Caco-2 (cell line): ENCODE measurements at places on chromosomes 16 and 17. TPM values are rescaled to one million over a fixed set of nuclear protein-coding genes. Genes with fewer than 3 reads are reported as not detected.

- H3K27ac ChIP-seq, result no peak overlapping the region
- no peak for DNase-seq
- no peak overlapping the region for H3K4me3 ChIP-seq
- H3K36me3 ChIP-seq, result peaks cover 3% of the 10 kb centered on the region
- no peaks in the 10 kb centered on the region for H3K27me3 ChIP-seq
- H3K4me1 ChIP-seq, result peaks cover 27% of the 10 kb centered on the region
Measured at GRCh38 chr17:39915559-39915958, 2.9 kb downstream of the GSDMB start.

DNA sequence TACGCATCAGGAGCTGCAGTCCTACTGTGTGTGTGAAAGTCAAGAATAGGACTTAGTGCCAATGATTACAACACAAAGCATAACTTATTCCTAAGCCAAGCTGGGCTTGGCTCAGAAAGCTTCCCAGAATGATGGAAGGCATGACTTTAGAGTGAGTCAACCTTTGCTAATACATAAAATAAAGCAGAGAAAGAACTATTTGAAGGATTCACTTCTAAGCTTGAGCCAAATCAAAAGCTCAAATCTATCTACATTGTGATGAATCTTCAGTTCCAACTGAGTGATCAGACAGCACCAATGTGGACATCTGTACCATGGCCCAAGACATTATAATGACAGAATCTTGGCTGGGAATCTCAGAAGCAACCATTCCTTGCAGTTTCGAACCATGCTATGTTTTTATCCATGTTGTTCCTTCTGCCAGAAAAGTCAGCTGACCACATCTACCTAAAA, 41.4 kb downstream of the SMG6 start:
- no peak overlapping the region for H3K4me3 ChIP-seq
- H3K27me3 ChIP-seq, result no peaks in the 10 kb centered on the region
- DNase-seq, result no peak
- no peak overlapping the region for H3K27ac ChIP-seq
- H3K36me3 ChIP-seq, result no peaks in the 10 kb centered on the region; the same call in none of the 2 replicates
- H3K4me1 ChIP-seq, result no peaks in the 10 kb centered on the region

- H3K27ac ChIP-seq, result no peak overlapping the region
- no peaks in the 10 kb centered on the region for H3K27me3 ChIP-seq
- H3K36me3 ChIP-seq, result no peaks in the 10 kb centered on the region
- H3K4me3 ChIP-seq, result no peak overlapping the region
- DNase-seq, result no peak
Measured at GRCh38 chr16:50178491-50178941, 25.4 kb downstream of the TENT4B start.

DNA sequence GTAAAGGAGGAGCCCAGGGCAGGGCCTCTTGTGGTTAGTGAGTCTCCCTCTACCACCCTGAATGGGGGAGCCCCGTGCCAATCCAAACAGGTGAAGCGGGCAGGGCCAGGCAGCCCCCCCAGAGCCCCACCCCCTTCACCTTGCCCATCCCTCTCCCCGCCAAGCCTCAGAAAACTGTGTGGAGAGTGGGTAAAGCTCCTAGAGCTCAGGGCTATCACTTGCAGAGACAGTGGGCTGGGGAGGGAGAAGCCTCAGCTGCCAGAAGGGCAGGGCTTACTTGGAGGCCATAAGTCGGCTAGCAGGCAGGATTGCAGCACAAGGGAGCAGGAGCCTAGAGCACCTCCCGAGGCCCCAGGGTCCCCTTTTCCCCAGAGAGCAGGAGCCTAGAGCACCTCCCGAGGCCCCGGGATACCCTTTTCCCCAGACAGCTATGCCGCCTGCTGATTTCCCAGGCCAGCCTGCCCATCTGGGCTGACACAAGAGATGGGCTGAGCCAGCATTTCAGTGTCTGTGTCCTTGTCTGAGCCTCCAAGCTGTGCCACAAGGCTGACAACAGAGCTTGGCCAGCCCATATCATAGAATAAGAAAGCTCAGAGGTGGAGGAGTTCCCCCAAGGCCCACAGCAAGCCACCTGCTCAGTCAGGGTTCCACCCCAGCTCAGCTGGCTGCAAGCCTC, 6.7 kb upstream of the KRT14 start:
- H3K27ac ChIP-seq, result no peak overlapping the region
- H3K27me3 ChIP-seq, result no peaks in the 10 kb centered on the region; the same call in 1 of the 2 replicates
- H3K4me1 ChIP-seq, result no peaks in the 10 kb centered on the region
- no peaks in the 10 kb centered on the region for H3K36me3 ChIP-seq
- H3K4me3 ChIP-seq, result no peak overlapping the region
- no peak for DNase-seq

DNA sequence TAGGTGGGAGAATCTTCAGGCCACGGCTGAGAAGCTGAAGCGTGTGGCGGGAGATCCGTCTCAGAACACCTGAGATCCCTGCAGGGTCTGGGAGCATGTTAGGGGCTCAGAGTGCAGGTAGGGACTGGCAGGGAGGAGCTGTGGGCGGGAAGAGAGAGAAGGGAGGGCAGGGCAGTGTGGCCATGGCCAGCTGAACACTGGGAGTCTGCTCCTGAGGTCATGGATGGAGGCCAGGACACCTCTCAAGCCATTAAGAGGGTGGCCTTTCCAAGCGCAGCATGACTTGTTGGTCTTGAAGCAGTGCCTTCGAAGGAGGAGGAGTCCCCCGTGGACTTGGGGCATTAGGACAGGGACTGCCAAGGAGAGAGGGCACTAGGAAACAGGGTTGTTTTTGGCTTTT, 23.7 kb downstream of the NAA60 start:
- no peak overlapping the region for H3K4me3 ChIP-seq
- H3K27me3 ChIP-seq, result no peaks in the 10 kb centered on the region
- H3K36me3 ChIP-seq, result peaks cover 1% of the 10 kb centered on the region; the same call in 1 of the 2 replicates
- H3K27ac ChIP-seq, result peak overlapping the region; percentile 55
- no peak for DNase-seq

GRCh38 chr17:17484451-17484899, 7.7 kb downstream of the MED9 start:
- H3K4me1 ChIP-seq, result no peaks in the 10 kb centered on the region
- no peak for DNase-seq
- no peak overlapping the region for H3K4me3 ChIP-seq
- no peak overlapping the region for H3K27ac ChIP-seq
- H3K27me3 ChIP-seq, result no peaks in the 10 kb centered on the region

- peaks cover 3% of the 10 kb centered on the region for H3K36me3 ChIP-seq
- H3K4me3 ChIP-seq, result no peak overlapping the region
- DNase-seq, result no peak
- H3K4me1 ChIP-seq, result peaks cover 26% of the 10 kb centered on the region
- no peaks in the 10 kb centered on the region for H3K27me3 ChIP-seq
- peak overlapping the region; percentile 82 for H3K27ac ChIP-seq
Measured at GRCh38 chr17:31508288-31509094, 117.0 kb downstream of the RAB11FIP4 start.

GRCh38 chr17:36808180-36808661, 129.1 kb upstream of the LHX1 start:
- no peaks in the 10 kb centered on the region for H3K4me1 ChIP-seq
- H3K36me3 ChIP-seq, result no peaks in the 10 kb centered on the region
- H3K27me3 ChIP-seq, result no peaks in the 10 kb centered on the region; the same call in 1 of the 2 replicates

DNA sequence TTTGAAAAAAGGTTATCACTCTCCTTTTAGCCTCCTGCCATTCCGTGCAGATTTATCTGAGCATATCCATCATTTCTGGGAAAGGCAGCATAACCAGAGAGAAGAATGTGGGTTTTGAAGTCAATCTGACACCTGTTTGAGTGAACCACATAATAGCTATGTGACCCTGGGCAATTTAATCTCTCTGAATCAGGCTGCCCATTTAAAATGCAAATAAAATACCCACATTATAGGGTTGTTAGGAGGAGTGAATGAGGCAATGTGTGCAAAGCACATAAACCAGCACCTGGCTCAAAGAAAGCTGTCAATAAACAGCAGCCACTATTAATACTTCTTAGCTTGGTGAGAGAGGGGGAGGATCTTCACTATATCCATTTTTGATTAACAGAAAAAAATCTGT, 88.0 kb downstream of the CACNG1 start:
- H3K27me3 ChIP-seq, result no peaks in the 10 kb centered on the region
- DNase-seq, result no peak
- H3K27ac ChIP-seq, result no peak overlapping the region

- no peaks in the 10 kb centered on the region for H3K4me1 ChIP-seq
- H3K4me3 ChIP-seq, result no peak overlapping the region
- H3K27ac ChIP-seq, result no peak overlapping the region
- no peaks in the 10 kb centered on the region for H3K27me3 ChIP-seq
Measured at GRCh38 chr16:11409398-11409797, 64.1 kb downstream of the RMI2 start.

GRCh38 chr17:79735096-79735495, 4.4 kb downstream of the ENPP7 start:
- no peaks in the 10 kb centered on the region for H3K36me3 ChIP-seq
- peaks cover 16% of the 10 kb centered on the region for H3K4me1 ChIP-seq
- H3K27me3 ChIP-seq, result no peaks in the 10 kb centered on the region
- no peak overlapping the region for H3K27ac ChIP-seq

DNA sequence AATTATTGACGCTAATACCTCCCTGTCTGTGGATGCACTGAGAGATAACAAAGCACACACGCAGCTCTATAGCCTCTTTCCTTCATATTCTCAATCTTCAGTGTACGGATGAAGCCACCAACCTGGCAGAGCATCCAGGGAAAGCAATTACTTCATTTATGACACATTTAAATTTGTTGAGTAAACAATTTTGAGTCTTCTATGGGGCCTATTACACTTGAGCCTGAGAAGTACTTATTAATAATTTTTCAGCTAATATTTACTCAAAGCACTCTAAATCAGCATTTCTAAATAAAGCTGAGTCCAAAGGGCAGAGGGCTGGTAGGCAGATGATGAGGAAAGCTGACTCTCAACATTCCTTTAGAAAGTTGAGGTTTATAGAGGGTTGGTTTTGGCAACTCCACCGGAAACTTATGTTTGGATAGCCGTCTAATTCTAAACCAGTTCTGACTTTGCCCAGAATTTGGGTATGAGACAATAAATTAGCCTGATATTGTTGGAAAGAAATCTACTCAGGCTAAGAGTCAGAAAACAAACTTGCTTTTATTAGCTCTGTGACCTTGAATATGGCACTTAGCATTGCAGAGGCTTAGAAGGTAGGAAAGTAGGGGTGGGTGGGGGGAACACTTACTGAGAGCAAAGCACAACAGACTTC, 643.5 kb downstream of the CDH11 start:
- H3K4me1 ChIP-seq, result peaks cover 32% of the 10 kb centered on the region
- no peaks in the 10 kb centered on the region for H3K27me3 ChIP-seq
- H3K36me3 ChIP-seq, result no peaks in the 10 kb centered on the region
- H3K4me3 ChIP-seq, result no peak overlapping the region
- peak overlapping the region; percentile 12 for H3K27ac ChIP-seq

- H3K27ac ChIP-seq, result no peak overlapping the region
- DNase-seq, result no peak
- H3K36me3 ChIP-seq, result no peaks in the 10 kb centered on the region
- no peak overlapping the region for H3K4me3 ChIP-seq
- H3K4me1 ChIP-seq, result peaks cover 3% of the 10 kb centered on the region; the same call in 1 of the 2 replicates
Measured at GRCh38 chr16:31869511-31870201, 4.0 kb upstream of the ZNF267 start.

DNA sequence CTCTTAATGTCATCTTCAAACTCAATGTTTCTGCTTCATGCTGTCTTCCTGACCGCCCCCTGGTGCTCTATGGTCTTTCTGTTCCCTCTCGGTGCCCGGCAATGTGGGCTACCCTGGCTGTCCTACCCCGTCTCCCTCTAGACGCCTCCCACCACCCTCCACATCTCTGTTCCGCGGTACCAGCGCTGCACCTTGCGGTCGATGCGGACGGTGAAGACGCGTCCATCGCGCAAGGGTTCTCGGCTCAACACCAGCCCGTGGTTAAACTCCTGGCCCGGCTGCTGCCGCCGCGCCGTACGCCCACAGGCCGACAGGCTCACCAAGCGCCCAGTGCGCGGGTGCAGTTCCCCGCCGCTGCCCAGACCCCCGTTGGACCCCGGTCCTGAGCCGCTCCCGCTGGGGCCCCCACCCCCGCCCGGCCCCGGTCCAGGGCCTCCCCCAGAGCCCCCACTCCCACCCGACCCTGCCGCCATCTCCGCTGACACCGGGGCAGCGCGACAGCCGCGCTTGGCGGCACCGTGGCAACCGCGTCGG, at the start of gene NEURL4:
Gene NEURL4 (minus strand): TSS at position 496 of the 534 bp plus-strand sequence. CDS start 23 bp downstream, at position 473.
- peak within 1 kb of the TSS; percentile 89 for H3K4me3 ChIP-seq
- H3K27ac ChIP-seq, result peak within 1 kb of the TSS; percentile 48
- H3K4me1 ChIP-seq, result 0 out of 2 replicates have a peak, but pooled peaks cover 4% of the 10 kb centered on the region
- no peaks in the 10 kb centered on the region; the same call in 1 of the 2 replicates for H3K36me3 ChIP-seq
- no peaks in the 10 kb centered on the region for H3K27me3 ChIP-seq
- DNase-seq, result no peak

DNA sequence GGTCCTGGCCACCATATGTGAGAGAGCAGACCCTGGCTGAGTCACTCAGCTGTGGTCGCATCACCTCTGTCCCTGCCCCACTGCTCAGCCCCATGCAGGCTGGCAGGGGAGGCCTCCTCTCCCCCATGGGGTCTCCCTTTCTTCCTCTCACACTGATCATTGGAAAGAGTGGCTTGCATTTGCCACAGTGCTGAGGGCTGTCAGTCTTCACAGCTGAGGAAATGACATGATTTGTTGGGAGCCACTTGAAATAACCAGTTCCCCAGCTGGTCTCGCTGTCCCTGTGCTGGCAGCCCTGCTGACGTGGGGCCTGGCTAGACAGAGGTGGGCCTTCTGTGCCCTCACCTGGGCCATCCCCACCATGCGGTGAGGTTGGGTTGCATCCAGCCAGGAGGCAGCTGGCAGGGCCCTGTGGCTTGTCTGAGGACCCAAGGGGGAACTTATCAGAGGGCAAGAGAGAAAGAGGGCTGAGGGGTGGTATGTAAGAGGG, 30.1 kb upstream of the MED9 start:
- peak overlapping the region; percentile 84 for H3K27ac ChIP-seq
- no peak overlapping the region for H3K4me3 ChIP-seq
- no peaks in the 10 kb centered on the region for H3K36me3 ChIP-seq
- H3K27me3 ChIP-seq, result no peaks in the 10 kb centered on the region
- DNase-seq, result no peak

Gene ACAP1
- total RNA-seq, result 1.6 TPM in 1 of 2 replicates, not detected in the other

Gene SP2
- 24.8 and 25.2 TPM in 2 replicates for total RNA-seq

Gene CIITA
- 0.27 and 0.37 TPM in 2 replicates for total RNA-seq

Gene NPB
- 0.37 and 0.68 TPM in 2 replicates for total RNA-seq

Gene TLCD2
- 10.1 and 12.0 TPM in 2 replicates for total RNA-seq

Gene CCT6B
- 1.5 and 1.8 TPM in 2 replicates for total RNA-seq

Gene KRTAP1-1
- not detected in 2 replicates for total RNA-seq

Gene MFAP4
- total RNA-seq, result not detected in 2 replicates

Gene CCL7
- total RNA-seq, result not detected in 2 replicates
